Activated T-cell treated with anti-CD3 and anti-CD28 coated beads, Interleukin-2, amount 50 U/mL, for 4 hours (primary cell): ENCODE measurements at places on chromosomes 2 and 18.

GRCh38 chr18:2219706-2220105 is 351.6 kb downstream of the METTL4 start:
- no peak for DNase-seq

DNA sequence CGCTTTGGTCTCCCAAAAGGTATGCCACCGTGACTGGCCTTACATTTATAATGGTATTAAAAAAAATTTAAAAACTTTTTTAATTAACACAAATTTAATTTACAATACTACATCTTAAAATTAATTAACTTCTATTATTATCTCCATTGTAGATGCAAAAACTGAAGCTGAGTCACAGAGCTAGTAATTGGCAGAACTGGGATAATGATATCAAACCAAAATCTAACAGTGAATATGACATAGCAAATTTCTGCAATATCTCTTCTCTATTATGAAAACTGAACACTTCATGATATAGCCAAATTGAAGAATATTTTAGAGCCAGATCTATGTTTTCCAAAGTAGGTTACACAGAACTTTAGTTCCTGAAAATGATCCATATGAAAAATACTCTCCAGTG is 66.4 kb upstream of the CHAC2 start:
- DNase-seq = no peak

- no peak for DNase-seq
These were observed 307.9 kb upstream of the MEIS1 start for GRCh38 chr2:66127061-66127460.

- no peak for DNase-seq
These were observed 26.1 kb upstream of the WIPF1 start for GRCh38 chr2:174623690-174624089.

GRCh38 chr2:237413777-237414661 is at the start of gene COL6A3:
COL6A3 (minus strand) TSS chr2:237414164; CDS start chr2:237396817, 17,347 bp downstream.
- DNase-seq = no peak

GRCh38 chr18:69000366-69000765 is 202.5 kb downstream of the CCDC102B start:
- no peak for DNase-seq

DNA sequence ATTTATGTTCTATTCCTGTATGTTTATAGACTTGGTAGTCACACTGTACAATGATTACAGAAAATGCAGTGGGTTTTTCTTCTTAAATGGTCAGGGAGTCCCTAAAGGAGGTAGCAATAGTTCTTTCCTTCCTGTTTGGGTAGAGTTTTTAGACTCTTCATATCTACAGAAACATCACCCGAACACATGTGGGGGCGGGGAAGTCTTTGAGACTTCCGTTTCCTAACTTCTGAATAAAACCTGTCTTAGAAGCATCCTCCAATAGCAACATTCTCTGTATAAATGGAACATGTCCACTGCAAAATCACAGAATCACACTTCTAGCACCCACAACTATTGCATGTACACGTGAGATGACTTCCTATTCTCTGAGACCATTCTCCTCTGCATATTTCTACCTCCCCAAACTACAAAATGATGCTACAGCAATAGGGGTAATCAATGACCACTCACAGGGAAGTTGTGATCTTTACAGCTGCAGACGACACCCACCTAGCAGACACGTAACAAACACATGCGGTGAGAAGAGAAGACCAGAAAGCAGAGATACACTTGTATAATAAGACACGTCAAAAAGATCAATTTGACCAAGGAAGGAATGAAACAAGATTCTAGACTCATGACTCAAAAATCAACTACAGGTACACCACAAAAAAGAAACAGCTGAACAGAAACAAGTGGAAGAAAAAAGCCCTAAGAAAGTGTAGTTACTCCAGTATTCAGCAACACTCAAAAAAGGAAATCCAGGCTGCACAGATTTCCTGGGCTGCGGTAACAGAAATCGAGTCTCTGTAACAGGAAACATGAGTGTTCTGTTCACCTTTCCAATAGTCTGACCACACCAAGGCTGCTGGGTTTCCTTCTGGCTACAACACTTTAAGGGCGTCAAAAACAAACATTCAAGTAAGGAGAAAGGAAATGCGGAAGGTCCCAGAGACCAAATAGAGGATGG is 120.4 kb downstream of the ZNF516 start:
- no peak for DNase-seq

DNA sequence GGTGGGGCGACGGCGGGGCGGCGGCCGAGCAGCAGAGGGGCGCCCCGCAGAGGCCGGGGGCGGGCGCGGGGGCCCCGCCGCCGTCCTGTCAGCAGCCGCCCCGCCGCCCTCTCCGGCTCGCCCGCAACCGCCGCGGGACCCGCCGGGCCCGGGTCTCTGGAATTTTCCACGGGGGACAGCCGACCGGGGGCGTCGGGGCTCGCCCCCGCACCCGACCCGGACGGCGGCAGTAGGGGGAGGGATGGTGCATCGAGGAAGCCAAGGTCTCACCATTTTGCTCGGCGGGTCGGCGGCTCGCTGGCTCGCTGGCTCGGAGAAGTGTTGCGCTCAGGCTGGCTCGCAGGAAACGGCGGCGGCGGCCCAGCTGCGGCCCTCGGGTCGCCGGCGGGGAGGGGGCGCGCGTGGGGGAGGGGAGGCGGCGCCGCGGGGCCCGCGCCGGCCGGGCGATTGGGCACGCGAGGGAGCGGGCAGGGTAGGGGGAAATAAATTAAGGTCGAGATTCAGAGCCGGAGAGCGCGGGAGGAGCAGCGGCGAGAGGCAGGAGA is 405 bp downstream of the PPP3R1 start:
- DNase-seq = peak; percentile 41

DNA sequence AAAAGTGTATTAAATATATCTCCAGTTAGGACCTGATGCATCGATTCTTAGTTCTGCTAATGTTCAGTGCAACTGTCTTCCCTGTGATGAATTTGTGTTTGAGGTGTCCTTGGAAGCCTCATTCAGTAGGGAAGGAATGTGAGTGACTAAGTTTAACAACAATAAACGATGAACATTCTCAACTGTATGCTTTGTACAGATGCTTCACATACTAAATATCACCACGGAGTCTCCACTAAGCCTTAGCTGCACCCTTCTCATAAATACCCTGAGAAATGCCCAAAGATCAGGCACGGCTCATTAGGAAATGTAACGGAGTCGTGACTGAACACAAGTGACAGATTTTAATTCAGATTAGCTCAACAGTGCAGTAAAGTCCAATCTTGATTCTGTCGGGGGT is 24.4 kb upstream of the AGFG1 start:
- no peak for DNase-seq

- DNase-seq = no peak
These were observed 80.2 kb downstream of the TGOLN2 start for GRCh38 chr2:85247610-85248009.

DNA sequence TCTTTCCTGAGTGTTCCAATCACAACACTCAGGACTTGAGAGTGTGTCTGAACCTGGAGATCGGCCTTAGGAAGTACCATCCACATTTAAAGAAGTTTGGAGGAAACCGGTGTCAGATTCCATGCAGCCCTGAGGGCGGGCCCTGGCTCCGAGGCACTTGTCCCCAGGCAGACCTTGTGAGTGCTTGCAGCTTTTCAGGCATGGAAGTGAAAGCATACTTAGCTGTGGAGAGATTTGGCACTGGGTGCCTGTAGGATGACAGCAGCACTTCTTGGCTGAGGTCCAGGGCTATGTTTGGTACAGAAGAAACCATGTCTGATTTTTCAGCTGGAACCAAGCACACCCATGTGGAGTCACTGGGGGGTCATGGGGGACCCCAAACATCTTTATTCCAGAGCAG is 230.8 kb downstream of the SEPTIN10 start:
- DNase-seq = no peak

GRCh38 chr2:7516484-7517063 is 599.4 kb downstream of the RNF144A start:
- DNase-seq = no peak

DNA sequence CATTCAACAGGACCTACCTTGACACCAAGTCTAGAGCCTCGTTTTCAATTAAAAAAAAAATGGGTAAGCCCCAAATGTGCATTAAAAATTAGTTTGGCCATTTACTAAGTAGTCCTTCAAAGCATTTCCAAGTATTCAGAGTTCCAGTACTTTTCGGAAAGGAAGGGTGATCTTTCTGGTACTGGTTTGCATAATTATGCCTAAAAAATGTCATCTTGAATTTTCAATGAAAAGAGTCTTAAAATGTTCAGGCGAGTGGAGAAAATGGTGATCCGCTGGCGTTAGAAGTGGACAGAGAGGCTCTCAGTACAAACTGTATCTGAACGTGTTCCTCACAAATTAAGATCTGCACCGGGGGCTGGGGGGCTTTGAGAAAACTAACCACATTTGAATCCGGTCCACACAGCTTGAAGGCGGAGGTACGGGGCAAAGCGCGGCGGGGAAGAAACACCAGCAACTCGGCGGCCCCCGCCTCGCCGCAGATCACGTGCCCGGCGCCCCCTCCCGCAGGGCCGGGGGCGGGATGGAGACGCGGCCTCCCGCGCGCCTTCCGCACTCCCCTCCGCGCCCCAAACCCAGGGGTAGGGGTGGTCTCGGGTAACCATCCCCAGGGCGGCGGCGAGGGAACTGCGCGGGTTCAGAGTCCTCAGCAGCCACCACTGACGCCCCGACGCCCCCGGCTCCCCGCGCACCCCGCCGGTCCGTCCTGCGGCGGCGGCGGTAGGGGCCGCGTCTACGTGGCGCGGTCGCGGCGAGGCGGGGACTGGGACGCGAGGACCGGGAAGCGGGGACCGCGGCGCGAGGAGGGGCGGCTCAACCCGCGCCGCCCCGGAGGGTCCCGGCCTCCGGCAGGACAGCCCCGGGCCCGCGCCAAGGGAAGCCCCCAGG is 564 bp downstream of the LPIN2 start:
- peak; percentile 40 for DNase-seq

DNA sequence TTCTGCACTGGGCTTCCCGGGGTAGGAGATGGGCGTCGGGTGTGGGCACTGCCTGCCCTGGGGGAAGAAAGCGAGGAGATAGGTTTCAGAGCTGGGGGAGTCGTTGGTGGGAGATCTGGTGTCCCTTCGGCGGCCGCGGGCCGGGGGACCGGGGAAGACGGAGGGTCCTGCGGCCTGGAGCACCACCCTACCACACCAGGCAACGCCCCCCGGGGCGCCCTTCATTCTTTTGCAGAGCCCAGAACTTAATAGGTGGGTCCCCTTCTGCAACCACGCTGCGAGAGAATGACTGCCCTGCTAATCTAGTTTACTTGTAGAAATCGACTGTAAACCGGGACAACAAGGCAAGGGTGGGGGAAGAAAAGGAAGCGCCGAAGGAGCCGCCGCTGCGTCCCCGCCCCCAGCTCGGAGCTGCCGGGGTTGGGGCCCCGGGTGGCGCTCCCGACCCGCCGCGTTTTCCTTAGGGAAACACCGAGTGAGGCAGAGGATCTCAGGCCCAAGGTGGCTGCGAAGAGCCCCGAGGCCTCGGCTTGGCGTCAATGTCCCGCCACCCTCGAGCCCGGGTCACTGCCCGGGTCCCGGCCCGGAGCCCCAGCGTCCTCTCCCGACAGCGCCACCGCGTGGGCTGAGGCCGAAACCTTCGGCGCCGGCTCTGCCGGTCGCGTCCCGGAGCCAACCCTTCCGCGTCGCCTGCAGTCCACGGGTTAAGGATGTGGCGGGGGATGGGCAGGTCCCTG is 5.4 kb upstream of the SATB2 start:
- no peak for DNase-seq

GRCh38 chr2:64542071-64543007 is 18.2 kb downstream of the AFTPH start:
- no peak for DNase-seq

DNA sequence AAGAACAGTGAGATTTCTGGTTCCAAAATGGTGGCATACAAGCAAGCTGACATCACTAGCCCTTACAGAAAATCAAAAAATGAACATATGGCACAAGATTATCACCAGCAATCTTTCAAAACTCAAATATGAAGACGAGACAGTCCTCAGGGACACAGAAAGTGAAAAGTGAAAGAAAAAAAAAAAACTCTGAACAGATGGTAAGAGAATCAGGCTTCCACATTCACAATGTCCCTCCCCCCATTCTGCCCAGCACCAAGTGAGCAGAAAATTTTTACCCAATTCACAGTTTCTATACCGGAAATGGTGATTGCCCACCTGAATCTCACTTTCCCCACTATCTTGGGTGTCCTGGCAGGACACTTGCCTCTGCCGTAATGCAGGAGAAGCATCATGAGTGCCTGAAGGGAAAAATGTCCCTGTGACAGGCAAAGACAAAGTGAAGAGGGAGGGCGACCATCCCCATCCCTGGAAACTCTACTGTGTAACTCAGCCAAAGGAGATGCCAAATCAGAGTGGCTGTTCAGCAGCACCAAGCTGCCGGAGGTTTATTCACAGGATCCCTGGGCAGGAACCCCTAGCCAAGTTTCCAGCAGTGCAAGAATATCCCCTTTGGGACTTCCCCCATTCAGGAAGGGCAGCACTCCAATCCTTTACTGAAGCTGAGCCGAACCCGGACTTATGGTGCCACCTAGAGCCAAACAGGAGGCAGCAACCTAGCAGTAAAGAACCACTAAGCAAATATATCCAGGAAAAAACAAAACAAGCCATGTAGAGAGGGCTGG is 312.2 kb downstream of the LRATD1 start:
- DNase-seq = no peak

GRCh38 chr2:63827749-63828148 is 13.9 kb upstream of the UGP2 start:
- no peak for DNase-seq

- no peak for DNase-seq
These were observed 328.0 kb upstream of the CRIM1 start for GRCh38 chr2:36027616-36028015.

GRCh38 chr2:71613953-71614925 is 160.9 kb downstream of the DYSF start:
- no peak for DNase-seq

GRCh38 chr2:19300961-19301360 is 57.5 kb downstream of the OSR1 start:
- no peak for DNase-seq

GRCh38 chr2:10486601-10487079 is 38.5 kb upstream of the ODC1 start:
- DNase-seq = no peak

GRCh38 chr2:73032702-73033097 is 38.8 kb downstream of the SFXN5 start:
- DNase-seq = no peak

DNA sequence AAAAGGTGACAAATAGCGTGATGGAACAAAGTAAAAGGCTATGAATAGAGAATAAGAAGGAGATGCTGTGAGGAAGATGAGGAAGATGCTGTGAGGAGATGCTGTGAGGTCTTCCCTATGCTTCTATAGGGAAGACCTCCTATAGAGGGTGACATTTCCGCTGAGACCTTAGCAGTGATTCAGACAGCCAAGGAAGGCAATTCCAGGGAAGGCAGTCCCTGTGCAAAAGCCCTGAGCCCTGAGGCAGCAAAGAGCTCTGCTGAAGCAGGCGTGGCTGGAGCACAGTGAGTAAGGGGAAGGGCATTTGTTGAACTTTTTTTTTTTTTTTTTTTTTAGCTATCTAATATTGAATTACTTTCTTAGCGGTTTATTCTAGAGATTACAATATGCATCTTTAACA is 142.7 kb upstream of the FOSL2 start:
- DNase-seq = no peak

- DNase-seq = no peak
These were observed 11.5 kb downstream of the ASAP2 start for GRCh38 chr2:9217838-9218770.

- DNase-seq = peak; percentile 53
These were observed 40.1 kb downstream of the ODC1 start for GRCh38 chr2:10407841-10408648.
